ENCODE measurements at places on chromosomes 3 and 15. TPM values are rescaled to one million over a fixed set of nuclear protein-coding genes. Genes with fewer than 3 reads are reported as not detected.

DNA sequence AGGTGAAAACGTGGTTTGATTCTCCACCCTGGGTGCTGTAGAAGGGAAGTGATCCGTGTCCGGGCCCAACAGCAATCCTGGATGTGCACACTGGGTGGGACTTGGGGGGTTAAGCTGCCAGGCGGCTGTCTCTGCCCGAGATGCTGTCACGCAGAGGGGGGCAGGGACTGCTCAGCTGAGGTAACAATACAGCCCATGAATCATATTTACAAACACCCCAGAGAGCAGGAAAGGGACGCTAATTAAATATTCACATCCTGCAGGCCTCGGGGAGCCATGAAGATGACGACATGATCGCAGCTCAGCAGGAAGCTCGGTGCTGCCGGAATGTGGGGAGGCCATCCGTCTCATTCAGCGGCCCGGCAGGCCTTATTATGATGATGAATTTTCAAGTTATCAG is 17.9 kb upstream of the CRABP1 start:
- H3K36me3 ChIP-seq: no peaks in the 10 kb centered on the region
- H3K27ac ChIP-seq: no peak overlapping the region
- H3K4me1 ChIP-seq: peaks cover 11% of the 10 kb centered on the region

GRCh38 chr3:23950293-23950692 is 5.2 kb downstream of the NR1D2 start:
- no peak overlapping the region for H3K27ac ChIP-seq
- no peaks in the 10 kb centered on the region for H3K36me3 ChIP-seq
- no peak for DNase-seq

DNA sequence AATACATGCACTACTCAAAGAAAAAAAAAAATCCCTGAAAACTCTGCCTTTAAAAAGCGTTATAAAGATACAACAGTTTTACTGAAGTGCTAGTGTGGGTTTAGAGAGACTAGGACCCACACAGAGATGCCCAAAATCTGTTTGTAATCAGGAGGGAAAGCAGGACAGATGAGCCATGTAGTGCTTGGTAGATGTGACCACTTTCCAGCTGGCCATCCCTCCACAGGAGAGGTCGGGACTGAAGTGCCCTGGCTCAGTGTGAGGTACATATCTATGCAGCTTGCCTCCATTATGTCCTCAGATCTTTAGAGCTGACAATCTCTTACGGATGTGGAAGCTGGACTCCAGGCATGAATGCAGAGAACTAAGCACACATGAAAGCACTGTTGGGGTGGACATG is 57.5 kb upstream of the NANOGP8 start:
- no peaks in the 10 kb centered on the region for H3K4me1 ChIP-seq
- DNase-seq: no peak
- H3K4me3 ChIP-seq: no peak overlapping the region
- H3K27ac ChIP-seq: no peak overlapping the region
- no peaks in the 10 kb centered on the region for H3K36me3 ChIP-seq

DNA sequence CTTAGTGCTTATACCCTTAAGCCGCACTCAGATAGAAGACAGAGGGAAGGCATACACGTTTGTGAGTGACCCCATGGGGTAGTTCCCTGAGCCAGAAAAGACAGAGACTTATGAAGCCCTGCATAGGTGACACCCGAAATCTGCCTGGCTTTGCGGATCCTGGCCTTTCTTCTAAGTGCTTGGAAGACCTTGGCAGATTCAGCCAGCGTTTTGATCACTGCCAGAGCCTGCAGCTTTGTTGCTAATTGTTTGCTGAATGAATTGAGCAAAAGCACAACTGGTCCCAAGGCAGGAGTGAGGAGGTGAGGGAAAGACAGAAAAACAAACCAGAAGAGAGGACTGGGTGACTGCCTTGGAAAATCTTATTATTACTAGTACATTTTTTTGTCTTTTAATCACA is 168.3 kb upstream of the ICE2 start:
- H3K4me3 ChIP-seq: no peak overlapping the region
- H3K27ac ChIP-seq: no peak overlapping the region
- no peaks in the 10 kb centered on the region for H3K4me1 ChIP-seq

- peak overlapping the region; percentile 70 for H3K4me3 ChIP-seq
- no peaks in the 10 kb centered on the region for H3K27me3 ChIP-seq
- no peak for DNase-seq
- no peaks in the 10 kb centered on the region for H3K36me3 ChIP-seq
- peaks cover 25% of the 10 kb centered on the region for H3K4me1 ChIP-seq
- H3K27ac ChIP-seq: no peak overlapping the region
Observed at GRCh38 chr3:50156549-50157493, 1.7 kb downstream of the SEMA3F start.

- H3K4me3 ChIP-seq: no peak overlapping the region
- no peak overlapping the region for H3K27ac ChIP-seq
- peaks cover 8% of the 10 kb centered on the region for H3K4me1 ChIP-seq
- H3K27me3 ChIP-seq: no peaks in the 10 kb centered on the region
- no peak for DNase-seq
Observed at GRCh38 chr3:39170461-39170860, 17.1 kb upstream of the CSRNP1 start.

- no peaks in the 10 kb centered on the region for H3K4me1 ChIP-seq
- H3K27ac ChIP-seq: no peak overlapping the region
- no peak overlapping the region for H3K4me3 ChIP-seq
Observed at GRCh38 chr15:60275624-60276023, 122.2 kb downstream of the ANXA2 start.

GRCh38 chr15:100922192-100923040 is 3.3 kb downstream of the LRRK1 start:
- H3K4me1 ChIP-seq: no peaks in the 10 kb centered on the region
- no peak overlapping the region for H3K4me3 ChIP-seq
- H3K27ac ChIP-seq: no peak overlapping the region
- H3K27me3 ChIP-seq: no peaks in the 10 kb centered on the region
- H3K36me3 ChIP-seq: no peaks in the 10 kb centered on the region
- DNase-seq: no peak

GRCh38 chr15:36609793-36610192 is 30.4 kb downstream of the CDIN1 start:
- H3K4me3 ChIP-seq: no peak overlapping the region
- no peak overlapping the region for H3K27ac ChIP-seq
- H3K4me1 ChIP-seq: peaks cover 20% of the 10 kb centered on the region
- DNase-seq: no peak

GRCh38 chr3:104133630-104134029 is 1233.1 kb upstream of the ALCAM start:
- no peak overlapping the region for H3K4me3 ChIP-seq
- H3K4me1 ChIP-seq: no peaks in the 10 kb centered on the region
- H3K27ac ChIP-seq: no peak overlapping the region
- DNase-seq: peak; percentile 5
- no peaks in the 10 kb centered on the region for H3K36me3 ChIP-seq
- H3K27me3 ChIP-seq: no peaks in the 10 kb centered on the region

- H3K4me1 ChIP-seq: no peaks in the 10 kb centered on the region
- H3K27ac ChIP-seq: no peak overlapping the region
- no peaks in the 10 kb centered on the region for H3K36me3 ChIP-seq
- H3K27me3 ChIP-seq: no peaks in the 10 kb centered on the region
Observed at GRCh38 chr15:33492434-33493052, 181.8 kb downstream of the RYR3 start.

DNA sequence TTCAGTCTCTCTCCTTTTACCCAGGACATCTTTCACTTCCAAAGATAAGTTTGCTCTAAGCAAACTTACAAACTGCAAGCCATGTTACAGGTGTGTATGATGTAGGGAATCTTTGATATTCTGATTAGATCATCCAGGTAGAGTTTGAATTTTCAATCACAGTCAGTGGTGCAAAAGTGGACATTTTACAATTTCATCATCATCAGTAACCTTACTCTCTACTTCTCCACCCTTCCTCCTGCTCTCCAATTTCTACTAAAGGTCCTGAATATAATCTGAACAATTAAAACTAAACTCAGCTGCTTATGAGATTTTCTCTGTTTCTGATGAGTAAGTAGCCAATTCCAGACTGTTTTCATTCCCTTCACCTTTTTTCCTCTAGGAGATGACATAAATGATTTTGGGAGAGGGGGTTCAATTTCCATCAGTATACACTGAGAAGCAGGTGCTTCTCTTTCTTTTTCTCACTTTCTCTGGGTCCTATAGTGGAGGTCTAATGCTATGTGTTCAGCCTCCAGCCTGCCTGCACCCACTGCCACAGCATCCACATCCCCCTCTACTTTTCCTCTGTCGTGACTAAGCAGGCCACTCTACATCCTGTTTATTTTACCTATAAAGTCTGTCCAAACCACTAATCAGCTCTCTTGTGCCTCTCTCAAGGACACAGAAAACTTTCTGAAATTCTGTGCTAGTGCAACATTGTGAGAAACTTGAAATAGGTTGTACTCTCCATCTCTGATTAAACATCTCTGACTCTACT is 27.6 kb downstream of the SUCNR1 start:
- no peak for DNase-seq
- H3K4me3 ChIP-seq: no peak overlapping the region
- H3K27ac ChIP-seq: no peak overlapping the region
- no peaks in the 10 kb centered on the region for H3K36me3 ChIP-seq
- H3K4me1 ChIP-seq: no peaks in the 10 kb centered on the region
- no peaks in the 10 kb centered on the region for H3K27me3 ChIP-seq

- DNase-seq: no peak
- H3K4me1 ChIP-seq: peaks cover 13% of the 10 kb centered on the region
- no peak overlapping the region for H3K27ac ChIP-seq
- no peaks in the 10 kb centered on the region for H3K27me3 ChIP-seq
Observed at GRCh38 chr3:122886946-122887345, 92.1 kb downstream of the SLC49A4 start.

DNA sequence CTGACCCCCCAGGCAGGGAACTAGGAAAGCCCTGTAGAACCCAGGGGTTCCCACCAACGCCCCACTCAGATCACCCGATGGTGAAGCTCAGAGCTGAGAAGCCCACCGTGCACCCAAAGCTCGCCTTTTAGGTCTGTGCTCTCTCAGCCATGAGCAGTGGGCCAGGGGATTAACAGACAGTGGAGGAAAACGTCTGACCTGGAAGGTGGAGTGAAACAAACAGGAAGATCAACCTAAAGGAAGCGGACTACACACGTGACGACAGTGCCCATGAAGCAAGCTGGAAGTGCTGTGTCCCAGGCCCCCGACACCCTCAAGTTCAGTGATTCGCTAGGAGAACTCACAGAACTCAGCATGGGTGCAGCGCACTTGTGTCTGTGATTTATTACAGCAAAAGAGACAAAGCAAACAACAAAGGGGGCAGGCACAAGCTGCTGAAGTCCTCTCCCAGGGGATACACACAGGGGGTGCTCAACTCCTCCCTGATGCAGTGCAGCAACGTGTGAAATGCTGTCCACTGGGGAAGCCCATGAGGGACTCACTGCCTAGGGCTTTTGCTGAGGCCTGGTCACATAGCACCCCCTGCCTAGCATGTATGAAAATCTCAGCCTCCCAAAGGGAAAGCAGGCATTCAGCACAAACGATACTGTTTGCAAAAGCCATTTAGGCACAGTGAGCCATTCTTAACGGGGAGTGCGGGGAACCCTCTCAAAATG is 43.5 kb downstream of the CFAP92 start:
- H3K27ac ChIP-seq: no peak overlapping the region
- H3K4me3 ChIP-seq: no peak overlapping the region
- H3K27me3 ChIP-seq: no peaks in the 10 kb centered on the region
- peak; percentile 47 for DNase-seq
- no peaks in the 10 kb centered on the region for H3K4me1 ChIP-seq

GRCh38 chr3:16407366-16407765 is 106.1 kb downstream of the RFTN1 start:
- no peak overlapping the region for H3K4me3 ChIP-seq
- no peaks in the 10 kb centered on the region for H3K36me3 ChIP-seq
- H3K27me3 ChIP-seq: no peaks in the 10 kb centered on the region
- no peaks in the 10 kb centered on the region for H3K4me1 ChIP-seq
- H3K27ac ChIP-seq: no peak overlapping the region
- DNase-seq: no peak

DNA sequence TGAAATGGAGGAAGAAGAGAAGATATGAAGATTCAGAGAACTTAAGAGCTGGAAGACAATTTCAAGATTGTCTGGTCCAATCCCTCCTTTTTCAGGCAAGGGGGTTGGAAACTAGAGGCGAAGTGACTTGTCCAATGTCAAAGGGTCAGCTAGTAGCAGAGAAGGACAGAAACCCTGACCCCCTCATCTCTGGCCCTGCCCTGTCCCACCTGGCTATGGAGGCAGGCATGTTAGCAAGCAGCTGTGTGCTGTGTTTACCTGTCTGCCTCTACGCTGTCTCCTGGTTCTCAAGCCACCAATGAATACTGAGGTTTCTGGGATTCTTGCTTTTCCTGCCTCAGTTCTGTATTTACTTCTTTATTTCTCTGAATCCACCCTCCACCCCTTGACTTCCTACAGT is 342 bp downstream of the TGM5 start:
- no peak overlapping the region for H3K4me3 ChIP-seq
- H3K36me3 ChIP-seq: no peaks in the 10 kb centered on the region
- H3K27ac ChIP-seq: no peak overlapping the region
- DNase-seq: no peak
- no peaks in the 10 kb centered on the region for H3K4me1 ChIP-seq

DNA sequence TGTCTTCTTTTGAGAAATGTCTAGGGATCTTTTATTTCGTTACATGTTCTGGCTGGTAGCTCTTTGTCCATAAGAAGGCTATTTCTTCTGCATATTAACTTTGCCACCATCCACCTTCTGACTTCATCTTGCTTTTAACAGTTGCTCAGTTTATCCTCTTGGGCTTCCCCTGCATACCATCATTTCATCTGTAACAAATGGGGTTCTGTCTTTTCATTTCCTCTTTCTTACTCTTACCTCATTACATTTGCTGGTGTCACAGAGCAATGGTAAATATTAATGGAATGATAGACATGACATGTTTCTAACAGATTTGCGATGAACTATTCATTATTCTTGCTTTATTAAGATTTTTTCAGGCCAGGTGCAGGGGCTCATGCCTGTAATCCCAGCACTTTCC is 62.4 kb downstream of the GASK1A start:
- no peak overlapping the region for H3K27ac ChIP-seq
- H3K36me3 ChIP-seq: no peaks in the 10 kb centered on the region
- no peaks in the 10 kb centered on the region for H3K27me3 ChIP-seq
- H3K4me1 ChIP-seq: no peaks in the 10 kb centered on the region

- no peaks in the 10 kb centered on the region for H3K27me3 ChIP-seq
- no peak for DNase-seq
- no peaks in the 10 kb centered on the region for H3K36me3 ChIP-seq
- H3K27ac ChIP-seq: no peak within 1 kb of the TSS
- no peaks in the 10 kb centered on the region for H3K4me1 ChIP-seq
- H3K4me3 ChIP-seq: peak within 1 kb of the TSS; percentile 28
Observed at GRCh38 chr15:73368301-73369136, at the start of gene HCN4. Gene HCN4, minus strand, starts transcription at chr15:73368958. Its CDS starts 688 bp downstream, at chr15:73368270.

- no peak overlapping the region for H3K4me3 ChIP-seq
- H3K27me3 ChIP-seq: no peaks in the 10 kb centered on the region
- no peak for DNase-seq
- no peaks in the 10 kb centered on the region for H3K4me1 ChIP-seq
- H3K36me3 ChIP-seq: no peaks in the 10 kb centered on the region
Observed at GRCh38 chr3:183513046-183513706, 42.3 kb downstream of the KLHL6 start.

LRRC31 gene
- 0.70 TPM for total RNA-seq

ARHGEF26 gene
- 20.8 TPM for total RNA-seq

SLC28A1 gene
- not detected for total RNA-seq

PLA1A gene
- 0.75 TPM for total RNA-seq

ZNF385D gene
- total RNA-seq: not detected

CCDC33 gene
- not detected for total RNA-seq

FSIP1 gene
- 1.3 TPM for total RNA-seq

AHSG gene
- 237 TPM for total RNA-seq

RFTN1 gene
- 8.3 TPM for total RNA-seq

TIMMDC1 gene
- 66.7 TPM for total RNA-seq

ST8SIA2 gene
- not detected for total RNA-seq

ZDHHC3 gene
- 68.4 TPM for total RNA-seq

RBP2 gene
- total RNA-seq: 28.0 TPM

SHF gene
- 12.9 TPM for total RNA-seq

GRIP2 gene
- 4.5 TPM for total RNA-seq

RNU6-1 gene
- total RNA-seq: not detected
